ENCODE measurements at places on chromosomes 6 and 20. TPM values are rescaled to one million over a fixed set of nuclear protein-coding genes. Genes with fewer than 3 reads are reported as not detected.

DNA sequence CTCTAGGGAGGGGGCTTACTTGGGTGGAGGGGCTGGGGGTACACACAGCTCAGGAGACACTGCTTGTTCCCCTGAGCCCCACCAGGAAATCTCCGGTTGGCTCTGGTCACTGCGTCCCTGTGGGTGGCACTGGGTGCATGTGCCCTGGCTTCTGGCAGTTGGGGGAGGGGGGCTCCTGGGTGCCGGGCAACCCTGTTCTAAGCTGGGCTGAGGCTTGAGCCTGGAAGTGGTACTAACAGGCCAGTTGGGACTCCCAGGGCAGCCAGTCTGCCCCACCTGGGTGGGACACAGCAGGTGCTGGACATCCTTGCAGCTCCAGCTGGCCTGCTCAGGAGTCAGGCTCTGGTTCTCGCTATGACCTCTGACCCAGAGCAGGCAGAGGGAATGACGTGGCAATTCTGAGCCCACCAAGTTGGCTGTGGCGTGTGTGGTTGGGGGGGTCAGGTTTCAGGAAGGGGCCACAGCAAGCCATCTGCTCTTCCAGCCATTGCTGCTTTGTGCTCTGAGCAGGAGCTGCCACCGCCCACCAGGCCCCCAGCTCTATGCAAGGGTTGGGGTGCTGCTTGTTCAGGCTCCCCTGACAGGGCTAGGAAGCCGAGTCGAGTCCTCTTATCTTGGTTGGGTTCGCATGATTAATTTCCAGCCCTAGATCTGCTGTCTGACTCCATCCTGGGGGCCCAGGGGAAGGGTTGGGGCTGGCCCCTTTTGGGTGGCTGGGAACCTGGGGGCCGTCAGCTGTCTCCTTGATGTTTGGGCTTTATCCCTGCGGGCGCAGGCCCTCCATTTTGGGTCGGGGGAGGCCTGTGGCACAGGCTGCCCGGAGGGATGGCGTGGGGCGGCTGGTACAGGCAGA is 590 bp downstream of the C20orf204 start:
- DNase-seq = no peak

GRCh38 chr6:82270881-82271635 is 23.5 kb upstream of the IBTK start:
- DNase-seq = no peak

GRCh38 chr6:47581591-47581990 is 104.0 kb downstream of the CD2AP start:
- DNase-seq = no peak

DNA sequence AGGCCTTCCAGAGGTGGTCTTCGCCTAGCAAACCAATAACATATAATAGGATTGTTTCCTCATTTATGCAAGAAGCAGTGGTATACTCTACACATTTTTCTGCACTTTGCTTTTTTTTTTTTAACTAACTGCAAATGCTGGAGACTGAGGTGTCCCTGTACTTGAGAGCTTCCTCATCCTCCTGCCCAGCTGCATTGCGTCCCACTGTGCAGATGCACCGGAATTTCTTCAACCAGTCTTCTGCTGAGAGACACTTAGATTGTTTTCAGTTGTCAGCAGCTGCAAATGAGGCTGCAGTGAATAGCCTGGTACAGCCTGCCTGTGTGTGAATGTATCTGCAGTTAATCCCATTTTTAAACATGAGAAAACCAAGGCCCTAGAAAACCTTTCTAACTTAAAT is 11.5 kb downstream of the FGD2 start:
- DNase-seq = no peak

GRCh38 chr6:225121-225721 is 67.1 kb upstream of the DUSP22 start:
- DNase-seq = no peak

DNA sequence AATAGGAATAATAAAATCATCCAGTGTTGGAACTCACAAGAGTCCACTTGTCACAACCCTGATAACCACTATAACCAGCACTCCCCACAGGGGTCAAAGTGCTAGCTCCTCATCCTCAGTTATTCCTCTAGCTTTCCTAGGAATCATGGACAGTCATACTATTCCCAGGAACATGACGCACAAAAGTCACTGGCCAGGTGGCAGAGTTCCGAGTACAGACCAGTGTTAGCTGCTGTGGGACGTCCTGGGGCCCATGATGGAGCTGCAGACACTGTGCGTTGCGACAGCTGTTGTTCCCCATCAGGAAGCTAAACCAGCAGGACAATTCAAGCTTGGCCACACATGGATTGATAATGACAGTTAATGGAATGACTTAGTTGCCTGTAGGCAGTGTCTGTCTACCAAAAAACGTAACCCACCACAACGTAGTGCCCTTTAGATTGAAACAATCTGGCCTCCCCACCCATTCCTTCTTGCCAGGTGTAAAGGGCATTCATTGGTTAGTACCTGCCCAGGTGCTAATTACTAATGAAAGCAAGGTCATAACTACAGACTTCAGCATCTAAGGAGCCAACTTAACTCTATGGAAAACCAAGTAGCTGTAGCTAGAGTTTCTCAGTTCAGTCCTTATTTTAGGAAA is 17.4 kb downstream of the EZR start:
- no peak for DNase-seq

DNA sequence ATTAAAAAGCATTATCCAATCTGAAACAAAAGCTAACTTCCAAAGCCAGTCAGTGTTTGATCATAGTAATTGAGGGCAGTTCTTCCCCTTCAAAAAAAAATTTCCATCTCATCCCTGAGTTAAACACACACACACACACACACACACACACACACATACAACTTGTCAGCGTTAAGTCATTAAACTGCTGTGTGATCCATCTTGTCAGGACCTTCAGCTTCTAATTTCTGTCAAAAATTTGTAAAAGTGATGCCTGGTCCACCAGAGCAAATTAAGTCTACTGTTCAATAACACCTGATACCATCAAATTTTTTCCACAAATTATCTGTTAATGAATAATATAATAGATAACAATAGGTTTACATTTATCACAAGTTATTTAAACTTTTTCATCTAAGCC is 198.7 kb downstream of the GPX5 start:
- DNase-seq = no peak

DNA sequence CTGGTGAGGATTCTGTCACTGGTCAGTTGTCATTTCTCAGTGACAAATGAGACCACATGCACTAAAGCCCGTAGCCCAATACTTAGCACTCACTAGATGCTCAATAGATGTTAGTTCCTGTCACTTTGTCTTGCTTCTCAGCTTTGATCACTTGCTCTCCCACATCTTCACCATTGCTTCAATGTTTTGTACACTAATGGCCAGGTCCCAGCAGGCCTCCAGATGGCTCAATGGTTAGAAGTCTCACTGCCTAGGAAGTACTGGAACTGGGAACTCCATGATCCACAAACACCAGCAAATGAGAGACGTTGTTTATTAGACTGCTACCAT is 502.8 kb upstream of the JARID2 start:
- no peak for DNase-seq

The SERPINB6 gene
- 156 TPM for total RNA-seq
